Upper lobe of right lung (tissue), 1 donor: ENCODE measurements at places on chromosomes 5 and 9. TPM values are rescaled to one million over a fixed set of nuclear protein-coding genes. Genes with fewer than 3 reads are reported as not detected.

Gene ELOVL7
- total RNA-seq, result 8.2 TPM

Gene INSYN2B
- total RNA-seq, result 0.17 TPM

Gene SPATA24
- total RNA-seq, result 4.5 TPM

Gene NTRK2
- total RNA-seq, result 0.98 TPM

DNA sequence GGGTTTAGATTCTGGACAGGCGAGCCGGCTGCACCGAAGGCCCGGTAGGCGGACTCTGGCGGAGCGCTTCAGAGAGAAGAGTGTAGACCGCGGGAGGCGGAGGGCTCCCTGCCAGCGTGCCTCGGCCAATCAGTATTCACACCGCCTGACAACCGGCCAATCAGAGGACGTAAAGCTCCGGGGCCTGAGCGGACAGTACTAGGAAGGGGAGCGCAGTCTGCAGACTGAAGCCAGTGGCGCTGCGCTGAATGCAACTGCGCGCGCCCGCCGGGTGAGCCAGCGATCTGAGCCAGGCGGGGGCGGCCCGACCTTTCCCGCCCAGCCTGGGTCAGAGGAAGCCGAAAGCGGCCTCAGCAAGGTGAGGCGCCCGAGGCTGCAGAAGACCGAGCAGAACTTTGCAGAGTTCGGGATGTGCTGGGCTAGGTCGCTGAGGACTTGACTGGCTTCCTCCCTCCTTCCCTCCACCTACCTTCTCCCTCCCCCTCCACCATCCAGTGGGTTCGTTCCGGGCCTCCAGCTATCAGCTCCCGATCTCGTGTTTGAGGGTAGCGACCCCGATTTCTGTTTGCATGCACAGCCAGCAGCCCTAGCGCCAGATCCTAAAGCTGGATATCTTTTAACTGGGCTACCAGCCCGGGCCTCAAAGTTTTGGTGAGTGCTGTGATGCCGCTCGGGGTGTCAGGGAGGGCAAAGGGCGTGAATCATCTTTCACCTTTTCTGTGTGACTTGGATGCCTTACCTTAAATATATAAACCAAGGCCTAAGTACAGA, at the start of gene DMRT2:
TSS of gene DMRT2 (plus strand) at position 233 of the 771 bp plus-strand sequence. CDS start 1,257 bp downstream, outside the sequence.
- peak; percentile 92 for DNase-seq

DNA sequence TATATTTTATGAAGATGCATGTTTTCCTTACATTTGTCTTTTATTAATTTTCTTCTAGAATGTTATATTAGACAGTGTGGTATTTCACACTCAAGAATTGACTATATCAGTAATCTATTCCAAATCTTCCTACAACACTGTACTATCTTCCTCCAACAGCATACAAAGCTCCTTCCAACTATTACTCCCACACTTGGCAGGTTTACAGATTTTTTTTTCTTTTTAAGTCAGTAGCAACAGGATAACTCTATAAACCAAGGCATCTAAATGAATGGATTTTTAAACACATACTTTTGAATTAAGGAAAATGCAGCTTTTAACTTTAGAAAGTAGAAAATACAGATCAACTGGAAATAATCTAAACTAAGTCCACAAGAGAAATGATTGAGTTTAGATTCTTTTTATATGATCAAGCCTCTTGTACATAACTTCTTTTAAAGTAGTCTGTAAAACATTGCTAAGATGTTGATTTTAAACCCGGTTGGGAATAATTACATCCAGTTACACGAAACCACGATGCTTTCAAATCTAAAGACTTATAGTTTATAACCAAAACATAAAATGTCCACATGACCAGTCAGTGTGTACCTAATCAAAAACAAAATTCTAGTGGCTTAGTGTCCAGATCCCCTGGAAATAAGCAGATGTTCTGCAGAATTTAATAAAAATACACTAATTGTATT, 281.6 kb downstream of the ADAMTS6 start:
- no peak for DNase-seq

- DNase-seq, result no peak
These were observed 290.9 kb upstream of the RGMB start for GRCh38 chr5:98482321-98483300.

DNA sequence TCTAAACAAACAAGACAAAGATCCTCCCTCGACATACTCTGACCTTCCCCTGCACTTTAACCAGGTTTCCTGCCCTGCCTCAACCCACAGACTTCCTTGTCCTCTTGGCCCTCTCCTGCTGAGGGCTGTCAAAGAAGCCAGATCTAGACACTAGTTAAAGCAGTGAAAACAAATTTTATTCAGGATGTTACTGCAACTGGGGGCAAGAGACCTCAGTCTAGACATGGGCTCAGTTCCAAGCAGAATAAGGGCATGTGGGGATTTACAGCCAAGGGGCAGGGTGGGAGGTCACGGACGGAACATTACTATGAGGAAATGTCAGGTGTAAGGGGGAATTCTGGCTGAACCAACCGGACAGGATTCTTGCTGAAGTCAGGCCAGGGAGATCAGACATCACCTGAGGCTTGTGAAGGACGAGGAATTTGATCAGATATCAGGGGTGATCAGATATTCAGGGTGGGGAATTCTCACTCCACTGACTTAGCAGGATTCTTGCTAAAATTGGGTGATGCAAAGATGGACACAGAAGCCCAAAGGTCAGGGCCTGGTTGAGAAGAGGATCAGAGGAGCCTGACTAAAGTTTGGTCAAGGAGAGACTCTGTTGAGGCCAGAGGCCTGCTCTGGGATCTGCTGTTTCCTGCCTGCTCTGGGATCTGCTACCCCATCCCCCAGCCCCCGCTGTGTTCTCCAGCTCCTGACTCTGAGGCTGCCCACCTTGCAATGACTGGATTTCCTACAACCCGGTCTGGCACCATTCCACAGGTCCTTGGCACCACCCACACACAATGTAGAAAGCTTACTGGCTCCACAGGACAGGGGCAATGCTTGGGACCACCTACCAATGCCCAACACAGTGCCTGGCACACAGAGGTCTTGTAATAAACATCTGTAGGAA, 21.5 kb downstream of the GABBR2 start:
- DNase-seq, result no peak

- no peak for DNase-seq
These were observed 6.0 kb upstream of the PITX1 start for GRCh38 chr5:135040034-135040332.

DNA sequence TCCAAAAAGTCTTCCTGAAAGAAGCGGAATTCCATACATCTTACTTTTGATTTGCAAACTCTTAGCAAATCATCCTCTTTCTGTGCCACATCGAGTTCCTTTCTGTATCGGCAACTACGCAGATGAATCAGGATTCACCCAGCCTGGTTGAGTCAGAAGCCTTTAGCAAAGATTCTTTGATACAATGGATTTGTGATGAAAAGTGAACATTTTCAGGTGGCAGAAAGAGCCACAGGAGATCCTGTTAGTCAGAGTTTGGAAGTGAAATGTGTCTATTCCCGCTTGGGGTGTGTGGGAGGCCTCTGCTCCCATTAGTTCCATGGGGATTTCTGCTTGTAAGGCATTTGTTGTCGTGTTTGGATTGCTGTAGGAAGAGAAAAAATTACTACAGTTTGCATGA, 351.8 kb upstream of the WWC1 start:
- DNase-seq, result no peak

DNA sequence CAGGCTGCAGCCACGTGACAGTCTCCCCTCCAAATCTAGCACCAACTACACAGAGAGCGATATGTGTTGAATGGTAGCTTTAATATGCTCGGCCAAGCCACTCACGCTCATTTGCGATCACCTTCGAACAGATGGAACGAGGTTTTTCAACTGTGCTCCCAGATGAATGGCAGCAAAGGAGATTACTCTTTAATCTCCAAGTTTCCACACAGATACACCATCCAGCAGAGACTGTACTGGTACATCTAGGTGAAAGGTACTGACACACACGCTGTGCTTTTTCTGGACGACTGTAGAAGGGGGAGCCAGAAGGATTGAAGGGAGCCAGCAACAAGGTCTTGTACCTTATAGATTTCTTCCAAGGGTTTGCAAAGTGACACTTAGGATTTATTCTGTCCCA, 263.9 kb downstream of the NR3C1 start:
- DNase-seq, result no peak
